Esophagus squamous epithelium (tissue), 5 donors: ENCODE measurements at places on chromosomes 6 and 20.

GRCh38 chr6:42363926-42364849 is 87.5 kb downstream of the TRERF1 start:
- DNase-seq: no peak

DNA sequence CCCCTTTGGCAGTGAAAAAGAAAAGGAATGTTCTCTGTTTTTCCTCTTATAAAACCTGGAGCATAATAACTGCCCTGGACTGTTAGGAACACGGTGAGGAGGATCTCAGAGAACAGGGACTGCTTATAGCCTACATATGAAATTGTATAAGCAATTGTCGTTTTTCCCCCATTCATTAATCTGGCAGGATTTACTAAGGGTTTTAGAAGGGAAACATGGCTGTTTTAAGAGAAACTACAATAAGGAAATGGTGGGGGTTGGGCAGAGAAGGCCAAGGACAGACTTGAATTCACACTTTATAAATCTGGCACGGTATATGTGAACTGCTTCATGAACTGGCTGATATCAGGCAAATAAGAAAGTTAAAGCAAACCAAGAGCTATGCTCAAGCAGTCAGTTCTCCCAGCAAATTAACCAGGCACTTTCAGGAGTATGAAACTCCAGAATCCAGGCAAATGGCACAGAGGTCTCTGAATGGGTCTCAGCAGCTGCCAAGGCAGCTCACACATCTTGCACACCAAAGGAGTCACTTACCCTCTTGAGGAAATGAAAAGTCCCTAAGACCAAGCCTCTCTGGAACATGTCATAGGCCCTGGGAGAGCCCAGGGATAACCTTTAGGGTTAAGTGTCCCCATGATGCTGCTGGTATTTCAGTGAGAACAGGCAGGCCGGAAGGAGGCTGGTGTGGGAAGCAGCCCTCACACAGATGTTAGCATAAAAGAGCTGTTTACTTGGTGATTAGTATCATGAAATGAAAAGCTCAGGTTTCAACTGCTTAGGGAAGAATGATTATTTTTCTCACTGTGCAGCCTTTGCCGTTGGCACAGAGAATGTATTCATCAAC is 260.5 kb upstream of the MARCKS start:
- no peak for DNase-seq

DNA sequence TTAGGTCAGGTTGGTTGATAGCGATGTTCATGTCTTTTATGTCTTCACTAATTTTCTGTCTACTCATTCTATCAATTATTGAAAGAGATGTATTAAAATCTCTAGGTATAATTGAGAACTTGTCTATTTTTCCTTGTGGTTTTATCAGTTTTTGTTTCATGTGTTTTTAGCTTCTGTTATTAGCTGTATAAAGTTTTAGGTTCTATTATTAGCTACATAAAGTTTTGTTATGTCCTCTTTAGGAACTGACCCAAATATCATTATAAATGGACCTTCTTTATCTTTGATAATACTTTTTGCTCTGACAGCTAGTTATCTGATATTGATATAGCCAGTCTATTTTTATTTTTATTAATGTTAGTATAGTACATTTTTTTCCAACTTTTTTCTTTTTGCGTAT is 92.4 kb upstream of the TMEM170B start:
- no peak for DNase-seq

- DNase-seq: no peak
Observed at GRCh38 chr6:157659536-157660271, 163.3 kb upstream of the SNX9 start.

DNA sequence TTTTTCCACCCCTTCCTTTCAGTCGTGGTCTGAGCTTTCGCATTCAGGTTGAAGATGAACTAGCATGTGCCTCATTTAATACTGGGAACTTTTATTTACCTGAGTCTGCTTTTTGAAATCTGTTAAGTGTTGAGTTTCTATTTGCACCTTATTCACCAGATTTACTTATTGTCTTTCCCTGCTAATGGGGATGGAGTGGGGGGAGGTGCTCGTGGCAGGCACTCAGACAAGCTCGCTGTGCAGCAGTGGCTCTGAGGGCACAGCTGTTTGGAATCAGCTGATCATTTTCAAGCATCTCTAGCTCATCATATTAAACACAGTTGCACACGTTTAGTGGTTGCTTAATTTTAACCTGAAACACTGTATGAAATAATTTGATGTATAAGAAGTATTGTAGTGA is 35.6 kb downstream of the UTRN start:
- DNase-seq: no peak

GRCh38 chr6:70667256-70667710 is 400 bp upstream of the SMAP1 start:
- no peak for DNase-seq

DNA sequence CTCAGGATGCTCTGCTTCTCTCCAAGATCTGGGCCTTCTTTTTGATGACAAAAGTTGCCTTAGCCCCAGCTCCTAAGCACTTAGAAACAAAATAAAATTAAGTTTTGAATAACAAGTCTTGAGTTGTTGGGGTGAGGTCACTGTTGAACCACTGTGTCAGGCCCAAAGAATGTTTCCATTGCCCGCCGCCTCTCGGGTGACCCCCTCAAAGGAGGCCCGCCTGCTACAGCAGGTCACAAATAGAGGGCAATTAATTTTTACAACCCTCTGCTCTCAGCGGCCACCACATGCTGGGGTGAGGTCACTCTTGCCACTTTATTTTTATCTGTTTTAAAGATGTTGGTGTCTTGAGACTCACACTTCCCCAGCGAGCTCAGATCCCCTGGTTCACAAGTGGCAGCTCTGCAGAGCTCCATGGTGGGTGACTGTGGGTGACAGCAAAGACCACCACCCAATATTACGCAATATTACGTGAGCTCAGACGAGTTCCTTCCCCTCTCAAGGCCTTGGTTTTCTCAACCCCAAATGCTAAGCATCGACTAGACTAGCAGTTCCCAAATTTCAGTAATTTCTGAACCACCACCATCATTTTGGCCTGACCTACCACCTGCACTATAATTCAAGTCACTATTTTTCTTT is 247.7 kb upstream of the PMEPA1 start:
- DNase-seq: no peak

- no peak for DNase-seq
Observed at GRCh38 chr6:89509777-89510281, 76.9 kb downstream of the ANKRD6 start.

- no peak for DNase-seq
Observed at GRCh38 chr6:24718449-24719124, 367 bp downstream of the C6orf62 start.

DNA sequence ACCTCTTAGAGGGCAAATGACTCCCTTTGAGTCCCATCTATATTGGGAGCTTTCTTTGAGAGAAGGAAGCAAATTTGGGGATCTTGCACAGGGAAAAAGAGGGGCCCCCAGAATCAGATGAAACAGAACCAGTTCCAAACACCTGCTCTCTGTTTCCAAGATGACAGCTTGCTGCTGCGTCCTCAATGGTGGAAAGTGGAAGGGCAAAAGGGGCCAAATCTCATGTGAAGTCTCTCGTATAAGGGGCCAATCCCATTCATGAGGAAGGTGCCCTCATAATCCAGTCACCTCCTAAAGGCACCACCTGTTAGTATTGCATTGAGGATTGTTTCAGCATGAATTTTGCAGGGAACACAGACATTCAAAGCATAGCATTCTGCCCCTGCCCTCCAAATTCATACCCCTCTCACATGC is 483 bp upstream of the SERPINB1 start:
- DNase-seq: no peak

DNA sequence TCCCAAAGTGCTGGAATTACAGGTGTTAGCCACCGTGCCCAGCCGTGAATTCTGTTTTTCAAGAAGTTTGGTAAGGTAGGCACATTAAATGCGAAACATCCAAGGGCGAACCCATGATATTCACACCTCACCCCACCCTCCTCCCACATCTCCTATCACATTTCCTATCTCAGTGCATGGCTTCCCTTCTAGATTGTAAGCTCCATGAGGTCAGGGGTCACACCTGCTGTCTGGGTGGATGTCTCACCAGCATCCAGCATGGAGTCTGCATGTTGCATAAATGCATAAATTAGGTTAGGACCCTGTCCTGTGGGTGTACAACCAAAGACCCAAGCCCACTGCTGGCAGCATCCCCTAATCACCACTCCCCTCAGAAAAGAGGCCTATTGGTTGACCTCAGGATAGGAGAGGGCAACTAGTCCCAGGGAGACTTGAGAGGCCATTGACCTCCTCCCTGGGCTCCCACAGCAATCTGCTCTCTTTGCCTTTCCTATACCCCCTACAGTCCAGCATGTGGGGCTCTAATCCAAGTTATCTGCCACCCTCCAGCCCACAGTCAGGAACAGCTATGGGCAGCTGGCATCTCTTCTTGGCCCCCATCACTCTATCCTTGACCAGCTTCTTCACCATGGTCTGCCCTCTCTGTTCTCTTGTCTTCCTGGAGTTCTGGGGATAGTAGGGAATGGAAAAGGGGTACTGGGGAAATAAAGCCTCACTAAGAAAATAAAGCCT is 4.2 kb downstream of the PRRT1 start:
- DNase-seq: no peak

DNA sequence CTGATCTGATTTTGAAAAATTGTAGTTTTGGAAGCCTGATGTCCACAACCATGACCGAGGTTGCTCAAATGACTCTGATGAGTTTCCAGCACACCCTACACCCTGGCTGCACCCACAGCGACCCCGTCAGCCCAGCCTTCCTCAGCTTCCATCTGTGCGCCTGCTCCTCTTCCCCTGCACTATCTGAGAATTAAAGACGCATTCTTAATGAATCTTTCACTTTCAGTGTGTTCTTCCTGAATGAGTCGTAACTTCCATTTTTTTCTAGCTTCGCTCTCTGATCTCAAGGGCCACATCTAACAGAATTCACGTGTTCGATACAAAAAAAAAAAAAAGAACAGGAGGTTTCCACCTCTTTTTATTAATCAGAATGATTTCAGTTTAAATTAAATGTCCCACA is 21.3 kb upstream of the RREB1 start:
- DNase-seq: no peak

- DNase-seq: no peak
Observed at GRCh38 chr20:26208296-26209091, 511.8 kb upstream of the ZNF337 start.

DNA sequence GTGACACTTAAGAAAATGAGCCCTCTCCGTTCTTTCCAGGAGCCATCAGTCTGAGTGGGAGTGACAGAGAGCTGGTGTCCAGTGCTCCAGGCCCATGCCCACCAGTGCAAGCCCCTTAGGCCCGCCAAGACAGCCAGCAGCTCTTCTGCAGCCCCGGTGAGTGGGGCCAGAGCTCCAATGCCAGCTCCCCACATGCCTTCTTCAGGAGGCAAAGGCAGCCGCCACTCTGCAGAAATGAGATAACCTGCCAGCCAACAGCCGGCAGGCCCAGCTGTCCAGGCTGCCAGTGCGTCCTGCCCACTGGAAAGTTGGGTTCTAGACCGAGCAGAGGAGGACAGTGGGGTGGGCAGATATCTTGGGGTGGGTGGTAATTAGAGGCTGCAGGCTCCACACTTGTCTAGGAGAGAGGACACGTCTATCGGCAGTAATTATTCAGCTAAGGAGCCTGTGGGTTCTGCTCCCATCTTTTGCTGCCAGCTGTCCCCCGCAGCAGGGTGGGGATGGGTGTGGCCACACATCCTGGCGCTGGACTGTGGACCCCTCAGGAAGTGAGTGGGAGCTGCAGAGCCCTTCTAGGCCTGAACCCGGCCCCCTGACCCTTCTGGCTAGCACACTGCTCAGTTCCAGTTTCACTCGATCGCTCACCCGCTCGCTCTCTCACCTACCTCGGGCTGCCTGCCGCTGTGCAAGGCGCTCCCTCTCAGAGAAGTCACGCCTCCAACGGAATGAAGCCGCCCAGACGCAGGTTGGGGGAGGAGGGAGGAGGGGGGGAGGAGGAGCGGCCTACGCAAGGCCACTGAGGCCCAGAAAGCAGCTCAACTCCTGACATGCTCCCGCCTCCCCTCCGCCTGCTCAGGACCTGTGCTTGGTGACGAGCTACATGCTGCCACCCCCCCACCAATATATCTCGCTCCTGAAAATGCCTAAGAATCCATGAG is 3.6 kb downstream of the GRM4 start:
- no peak for DNase-seq

DNA sequence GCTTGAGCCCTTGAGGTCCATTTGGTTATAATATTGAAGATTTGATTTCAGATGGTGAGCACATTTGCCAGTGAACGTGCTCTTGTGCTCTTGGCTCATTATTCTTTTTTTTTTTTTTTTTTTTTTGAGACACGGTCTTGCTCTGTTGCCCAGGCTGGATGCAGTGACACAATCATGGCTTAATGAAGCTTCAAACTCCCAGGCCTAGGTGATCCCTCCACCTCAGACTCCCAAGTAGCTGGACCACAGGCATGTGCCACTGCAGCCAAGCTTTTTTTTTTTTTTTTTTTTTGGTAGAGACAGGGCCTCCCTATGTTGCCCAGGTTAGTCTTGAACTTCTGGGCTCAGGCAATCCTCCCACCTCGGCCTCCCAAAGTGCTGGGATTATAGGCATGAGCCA is 176.2 kb downstream of the KLHL32 start:
- no peak for DNase-seq

DNA sequence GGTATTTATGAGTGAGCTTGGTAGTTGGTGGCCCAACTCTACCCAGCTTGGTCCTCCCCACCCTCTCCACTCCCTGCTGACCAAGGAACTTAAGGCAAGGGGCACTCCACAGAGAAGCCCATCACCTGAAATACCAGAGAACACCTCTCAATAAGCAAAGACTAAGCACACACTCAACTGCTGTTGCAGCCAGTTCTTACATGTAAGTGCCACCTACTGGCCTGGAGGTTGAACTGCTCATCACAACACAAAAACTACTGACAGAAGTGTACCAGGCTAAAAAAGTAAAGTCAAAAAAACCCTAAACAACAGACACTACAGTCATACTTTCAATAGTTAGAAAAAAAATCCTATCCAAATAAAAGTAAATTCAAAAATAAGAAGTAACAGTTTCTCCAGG is 146.2 kb downstream of the FAM83B start:
- no peak for DNase-seq

- DNase-seq: no peak
Observed at GRCh38 chr6:134980846-134981245, 30.9 kb upstream of the ALDH8A1 start.

- DNase-seq: no peak
Observed at GRCh38 chr6:43120944-43121913, 45.1 kb downstream of the PTK7 start.

DNA sequence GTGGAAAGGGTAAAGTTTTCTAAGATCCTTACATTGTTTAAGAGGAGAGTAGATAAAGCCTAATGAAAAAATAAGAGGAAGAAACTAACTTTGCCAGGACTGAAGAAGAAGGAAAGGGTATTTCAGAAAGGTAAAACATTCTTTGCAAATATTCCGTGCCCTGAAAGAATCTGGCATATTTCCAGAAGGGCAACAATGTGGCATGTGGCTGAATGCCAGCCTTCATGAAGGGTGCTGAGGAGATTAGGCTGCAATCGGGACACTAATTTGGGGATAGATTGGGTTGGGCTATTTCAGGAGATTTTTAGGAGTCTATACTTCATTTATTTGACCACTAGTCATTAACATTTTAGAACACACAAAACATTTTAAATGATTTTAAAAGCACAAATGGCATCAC is 16.2 kb upstream of the UFL1 start:
- DNase-seq: no peak

- no peak for DNase-seq
Observed at GRCh38 chr6:147621263-147621662, 112.8 kb downstream of the SAMD5 start.

GRCh38 chr20:22623211-22623610 is 38.8 kb upstream of the FOXA2 start:
- DNase-seq: no peak

GRCh38 chr6:39020136-39020535 is 28.4 kb upstream of the GLP1R start:
- no peak for DNase-seq

GRCh38 chr20:44646641-44647274 is 4.7 kb downstream of the ADA start:
- DNase-seq: no peak

GRCh38 chr6:169656546-169657283 is 45.1 kb downstream of the WDR27 start:
- no peak for DNase-seq
